ENCODE measurements at places on chromosomes 6 and 20. TPM values are rescaled to one million over a fixed set of nuclear protein-coding genes. Genes with fewer than 3 reads are reported as not detected.

Gene KIFC1
- 2.7 TPM for total RNA-seq

Gene ARMC12
- total RNA-seq, result 0.32 TPM

Gene ZC3H12D
- 0.16 TPM for total RNA-seq

Gene DNMT3B
- 1.1 TPM for total RNA-seq

Data from bronchial smooth muscle cell (primary cell).